ENCODE measurements at places on chromosomes 16 and 17.

DNA sequence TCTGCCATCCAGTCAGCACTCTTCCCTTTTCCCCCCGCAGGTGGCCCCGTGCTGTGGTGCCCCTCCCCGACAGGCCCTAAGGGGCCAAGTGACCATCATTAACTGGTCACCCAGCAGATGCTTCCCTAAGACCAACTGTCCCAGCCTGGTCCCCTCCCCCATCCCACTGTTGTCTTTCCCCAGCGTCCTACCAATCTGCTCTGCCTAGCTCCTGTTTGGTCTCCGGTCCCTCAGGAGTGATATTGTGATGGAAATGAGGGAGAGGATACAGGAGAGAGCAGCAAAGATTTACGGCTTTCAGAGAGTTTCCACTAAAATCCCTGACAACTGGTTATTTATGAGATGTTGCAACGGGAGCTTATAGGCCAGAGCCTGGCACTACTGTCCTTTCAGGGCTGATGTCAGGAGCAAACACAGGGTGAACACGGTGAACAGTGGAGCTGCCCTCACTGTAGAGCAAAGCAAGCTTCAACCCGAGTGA is 1.4 kb upstream of the TTLL6 start:
- DNase-seq, result no peak

- DNase-seq, result peak; percentile 60
These were observed 49.8 kb downstream of the BRD7 start for GRCh38 chr16:50318796-50319578.

DNA sequence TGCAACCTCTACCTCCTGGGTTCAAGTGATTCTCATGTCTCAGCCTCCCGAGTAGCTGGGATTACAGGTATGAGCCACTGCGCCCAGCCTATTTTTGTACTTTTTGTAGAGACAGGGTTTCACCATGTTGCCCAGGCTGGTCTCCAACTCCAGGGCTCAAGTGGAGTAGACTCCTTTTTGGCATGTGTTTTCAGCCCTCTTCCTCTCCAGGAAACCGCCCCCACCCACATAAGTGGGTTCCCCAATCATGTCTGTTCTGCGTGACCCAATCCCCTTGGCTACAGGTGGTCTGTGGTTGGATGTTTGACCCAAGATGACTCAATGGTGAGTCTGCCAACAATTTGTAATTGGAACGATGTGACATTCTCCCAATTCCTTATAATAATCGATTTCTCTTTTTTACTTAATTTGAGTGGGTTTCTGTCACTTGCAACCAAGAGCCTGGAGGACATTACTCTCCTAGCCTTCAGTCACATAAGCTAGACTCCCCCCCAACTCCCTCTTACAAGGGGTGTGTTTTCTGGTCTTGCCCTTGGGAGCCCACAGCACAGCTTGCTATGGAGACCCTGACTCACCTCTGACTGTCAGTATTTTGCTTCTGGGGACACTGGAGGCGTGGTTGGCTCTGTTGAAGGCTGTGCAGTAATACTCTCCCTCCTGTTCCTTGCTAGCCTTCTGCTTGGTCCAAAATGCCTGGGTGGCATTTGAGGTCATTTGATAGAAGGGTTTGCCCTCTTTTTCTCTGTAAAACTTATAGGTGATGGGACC is 34.9 kb downstream of the PECAM1 start:
- no peak for DNase-seq

DNA sequence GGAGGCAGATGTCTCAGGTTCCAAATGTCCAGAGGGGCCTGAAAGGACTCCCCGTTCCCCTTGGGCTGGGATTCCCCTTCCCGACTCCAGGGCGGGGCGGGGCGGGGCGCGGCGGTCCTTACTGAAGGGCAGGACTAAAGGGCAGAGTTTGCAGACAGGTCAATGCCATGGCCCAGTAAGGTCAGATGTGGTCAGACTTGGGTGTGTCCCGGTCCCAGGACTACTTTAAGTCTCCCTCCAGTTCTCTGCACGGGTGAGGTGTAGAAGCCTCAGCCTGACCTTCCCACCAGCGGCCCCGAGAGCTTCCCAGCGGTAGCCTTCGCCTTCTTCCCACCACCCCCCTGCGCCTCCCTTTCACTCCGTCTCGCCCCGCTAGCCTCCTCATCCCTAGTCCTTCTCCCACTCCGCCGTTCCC is 532 bp downstream of the KDM6B start:
- no peak for DNase-seq

- no peak for DNase-seq
These were observed 6.1 kb downstream of the GALNS start for GRCh38 chr16:88850531-88851199.

DNA sequence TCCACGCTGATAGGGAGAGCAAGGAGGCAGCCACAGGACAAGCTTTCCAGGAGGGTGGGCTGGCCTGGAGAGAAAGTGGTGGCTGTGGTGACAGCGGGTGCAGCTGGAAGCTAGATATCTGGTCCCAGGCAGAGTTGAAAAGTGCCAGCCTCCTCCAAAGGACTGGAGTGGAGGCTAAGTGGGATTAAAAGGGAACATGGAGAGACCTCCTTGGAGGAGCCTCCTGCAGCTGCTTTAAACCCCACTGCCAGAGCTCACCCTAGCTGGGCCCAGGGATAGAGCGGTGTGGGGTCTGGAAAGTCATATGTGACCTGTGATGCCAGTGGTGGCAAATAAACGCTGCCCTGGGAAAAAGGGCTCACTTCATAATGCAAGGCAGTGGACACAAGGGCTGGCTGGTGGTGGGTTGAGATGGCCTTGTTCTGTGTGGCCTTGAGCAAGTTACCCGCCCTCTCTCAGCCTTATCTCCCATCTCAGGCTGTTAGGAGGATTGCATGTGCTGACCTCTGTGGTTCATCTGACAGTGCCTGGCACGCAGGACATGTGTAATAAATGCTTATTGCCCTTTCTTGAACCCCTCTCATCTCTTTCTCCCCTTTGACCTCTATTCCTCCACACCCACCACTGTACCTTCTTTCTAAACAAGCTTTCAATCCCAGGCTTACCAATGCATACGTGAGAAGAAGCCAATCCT is 61.0 kb upstream of the LGALS9 start:
- no peak for DNase-seq

GRCh38 chr17:11807606-11808005 is 189.7 kb downstream of the ZNF18 start:
- no peak for DNase-seq

DNA sequence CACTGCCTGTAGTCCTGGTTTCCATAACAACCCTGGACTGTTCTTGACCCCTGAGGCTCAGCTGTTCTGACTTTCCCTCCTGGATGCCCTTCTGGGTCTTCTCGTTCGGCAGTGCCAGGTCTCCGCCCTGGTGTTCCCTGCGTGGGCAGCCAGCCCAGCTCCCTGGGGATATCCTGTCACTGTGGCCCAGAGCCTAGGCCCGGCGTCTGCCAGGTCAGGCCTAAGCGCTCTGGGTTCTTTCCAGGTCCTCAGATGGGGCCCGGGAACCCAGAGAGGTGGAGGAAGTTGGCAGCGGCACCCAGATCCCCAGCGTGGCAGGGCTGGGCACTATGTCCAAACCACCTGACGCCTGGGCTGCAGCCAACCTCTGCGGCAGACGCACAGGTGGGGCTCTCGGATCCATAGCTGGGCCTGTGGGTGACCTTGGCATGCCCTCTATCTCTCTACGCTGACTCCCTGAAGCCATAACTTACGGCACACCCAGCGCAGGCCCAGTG is 12.5 kb upstream of the ATP2A3 start:
- peak; percentile 57 for DNase-seq

- peak; percentile 91 for DNase-seq
These were observed at the start of gene HYDIN for GRCh38 chr16:71230122-71230845. Gene HYDIN, minus strand, starts transcription at chr16:71230722. Its CDS starts 43,827 bp downstream, at chr16:71186895.

- DNase-seq, result peak; percentile 68
These were observed 15.5 kb upstream of the TMEM94 start for GRCh38 chr17:75440738-75441448.

DNA sequence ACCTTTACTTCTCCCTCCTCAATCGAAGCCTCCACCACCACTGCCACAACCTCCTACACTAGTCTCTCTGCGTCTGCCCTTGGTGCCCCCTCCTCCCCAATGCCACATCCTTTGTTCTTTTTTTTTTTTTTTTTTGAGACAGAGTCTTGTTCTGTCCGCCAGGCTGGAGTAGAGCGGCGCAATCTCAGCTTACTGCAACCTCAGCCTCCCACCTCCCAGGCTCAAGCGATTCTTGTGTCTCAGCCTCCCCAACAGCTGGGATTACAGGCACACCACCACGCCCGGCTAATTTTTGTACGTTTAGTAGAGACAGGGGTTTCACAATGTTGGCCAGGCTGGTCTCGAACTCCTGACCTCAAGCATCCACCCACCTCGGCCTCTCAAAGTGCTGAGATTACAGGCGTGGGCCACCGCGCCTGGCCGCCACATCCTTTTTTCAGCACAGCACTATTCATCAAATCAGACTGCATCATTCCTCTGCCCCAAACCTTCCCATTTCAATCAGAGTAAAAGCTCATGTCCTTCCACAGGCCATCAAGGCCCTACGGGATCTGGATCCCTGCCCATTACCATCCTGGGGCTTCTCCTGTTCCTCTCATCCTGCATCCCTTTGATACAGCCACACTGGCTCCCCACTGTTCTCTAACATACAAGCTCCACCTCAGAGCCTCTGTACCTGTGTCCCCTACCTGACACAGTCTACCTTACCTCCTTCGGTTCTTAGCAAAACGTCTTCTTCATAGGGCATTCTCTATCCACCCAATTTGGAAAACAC is 2.0 kb downstream of the KLHL11 start:
- no peak for DNase-seq

- DNase-seq, result no peak
These were observed 40.2 kb downstream of the HS3ST3B1 start for GRCh38 chr17:14340857-14341754.

DNA sequence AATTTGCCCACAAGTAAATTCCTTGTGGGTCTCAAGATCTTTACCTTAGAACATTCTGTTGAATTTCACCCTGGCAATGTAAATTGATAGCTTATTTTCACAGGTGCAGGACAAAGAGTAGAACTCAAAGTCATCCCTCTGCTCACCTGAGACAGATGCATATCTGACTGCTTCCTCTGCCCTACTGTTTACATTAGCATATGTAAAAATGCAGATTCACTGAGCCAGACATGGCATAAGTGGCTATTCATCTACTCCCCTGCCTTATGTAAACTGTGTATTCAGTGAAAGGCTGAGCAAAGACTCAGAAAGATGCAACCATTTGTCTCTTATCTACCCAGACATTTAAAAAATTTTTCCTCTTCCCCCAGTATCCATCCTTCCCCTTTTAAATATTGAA is 22.3 kb upstream of the MILR1 start:
- no peak for DNase-seq

DNA sequence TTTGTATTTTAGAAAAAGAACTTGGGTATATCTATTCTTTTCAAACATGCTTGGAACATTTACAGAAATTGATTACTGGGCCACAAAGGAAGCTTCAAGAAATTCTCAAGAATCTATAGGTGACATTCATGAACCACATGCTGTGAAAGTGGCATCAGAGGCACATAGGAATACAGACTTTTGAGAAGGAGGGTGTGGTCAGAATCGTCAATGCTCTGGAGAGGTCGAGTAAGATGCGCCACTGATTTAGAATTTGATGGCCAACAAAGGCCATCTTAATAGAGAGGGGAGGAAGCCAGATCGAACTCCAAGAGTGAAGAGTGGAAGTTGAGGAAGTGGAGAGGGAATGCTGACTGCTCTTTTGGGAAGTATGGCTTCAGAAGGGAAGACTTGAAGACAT is 3.5 kb upstream of the NSMCE1 start:
- no peak for DNase-seq

GRCh38 chr16:23068079-23068736 is 81.0 kb downstream of the USP31 start:
- DNase-seq, result no peak

GRCh38 chr17:39818358-39819000 is 45.6 kb downstream of the IKZF3 start:
- DNase-seq, result no peak

- DNase-seq, result no peak
These were observed 20.4 kb upstream of the GRIN2A start for GRCh38 chr16:10202649-10203048.

- DNase-seq, result no peak
These were observed 13.5 kb downstream of the KPNA2 start for GRCh38 chr17:68048996-68049395.

GRCh38 chr17:28878158-28878910 is 19.2 kb downstream of the FLOT2 start:
- DNase-seq, result no peak

- no peak for DNase-seq
These were observed 12.0 kb downstream of the TBC1D16 start for GRCh38 chr17:80023481-80024205.

- peak; percentile 46 for DNase-seq
These were observed 9.9 kb upstream of the FOXJ1 start for GRCh38 chr17:76150712-76151622.

- no peak for DNase-seq
These were observed 65.1 kb downstream of the SDR42E1 start for GRCh38 chr16:81946206-81946605.

DNA sequence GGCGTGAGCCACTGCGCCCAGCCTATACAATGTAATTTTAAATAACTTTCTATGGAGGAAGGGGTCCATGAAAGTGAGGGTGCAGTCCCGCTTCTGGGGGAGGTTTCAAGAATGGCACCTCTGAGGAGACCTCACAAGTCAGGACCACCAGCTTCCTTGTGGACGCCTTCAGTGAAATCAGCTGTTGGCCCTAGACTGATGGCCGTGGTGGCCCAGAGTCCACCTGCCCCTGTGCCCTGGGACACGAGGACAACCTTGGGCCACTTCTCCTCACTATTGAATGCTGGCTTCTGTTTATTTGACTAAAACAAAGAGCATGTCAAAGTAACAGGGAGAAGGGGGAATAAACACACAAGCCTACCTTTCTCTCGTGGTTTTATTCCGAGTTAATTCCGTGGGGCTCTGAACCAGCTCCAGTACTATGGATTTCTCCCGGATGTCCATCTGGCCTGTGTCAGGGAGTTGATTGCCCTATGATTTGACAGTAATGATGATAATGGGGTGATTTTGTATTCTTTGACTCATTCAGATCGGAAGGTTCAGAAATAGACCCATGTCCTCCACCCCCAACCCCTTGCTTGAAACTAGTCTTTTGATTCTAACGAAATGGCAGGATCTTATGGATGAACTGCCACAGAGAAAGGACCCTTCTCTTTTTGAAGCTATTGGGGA is 8.6 kb upstream of the CBX4 start:
- DNase-seq, result no peak

DNA sequence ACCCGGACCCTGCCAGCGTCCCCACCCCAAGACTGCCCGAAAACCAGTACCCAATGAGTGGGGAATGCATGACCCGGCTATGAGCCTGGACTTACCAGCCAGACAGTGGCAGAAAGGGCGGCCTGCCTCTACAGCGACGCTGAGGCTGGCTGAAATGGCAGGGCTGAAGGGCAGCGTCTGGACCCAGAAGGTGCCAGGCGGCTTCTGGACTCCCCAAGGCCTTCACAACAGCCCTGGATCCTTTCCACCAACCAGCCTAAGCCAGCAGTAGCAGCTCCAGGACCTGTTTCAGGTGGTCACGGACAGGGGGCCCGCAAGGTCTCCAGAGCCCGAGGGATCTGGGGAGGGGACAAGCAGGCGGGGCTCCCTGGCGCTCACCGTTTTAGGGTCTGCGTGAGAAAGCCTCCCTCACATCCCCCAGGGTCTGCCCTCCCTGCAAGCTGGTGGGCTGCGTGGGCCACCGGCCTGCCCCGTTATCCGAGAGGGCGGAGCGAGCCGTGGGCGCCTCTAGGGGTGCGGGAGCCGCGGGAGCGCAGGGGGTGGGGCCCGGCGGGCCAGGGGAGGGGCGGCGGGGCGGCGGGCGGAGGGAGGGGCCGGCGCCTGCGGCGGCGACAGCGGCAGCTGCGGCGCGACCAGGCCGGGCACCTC is at the start of gene RIPOR1:
Gene RIPOR1, plus strand, starts transcription at position 608 of the 648 bp plus-strand sequence. CDS start 9,618 bp downstream, outside the sequence.
- peak; percentile 70 for DNase-seq
